ENCODE measurements at places on chromosomes 5 and 9.

GRCh38 chr5:22605473-22605872 is 247.7 kb downstream of the CDH12 start:
- no peak for DNase-seq

DNA sequence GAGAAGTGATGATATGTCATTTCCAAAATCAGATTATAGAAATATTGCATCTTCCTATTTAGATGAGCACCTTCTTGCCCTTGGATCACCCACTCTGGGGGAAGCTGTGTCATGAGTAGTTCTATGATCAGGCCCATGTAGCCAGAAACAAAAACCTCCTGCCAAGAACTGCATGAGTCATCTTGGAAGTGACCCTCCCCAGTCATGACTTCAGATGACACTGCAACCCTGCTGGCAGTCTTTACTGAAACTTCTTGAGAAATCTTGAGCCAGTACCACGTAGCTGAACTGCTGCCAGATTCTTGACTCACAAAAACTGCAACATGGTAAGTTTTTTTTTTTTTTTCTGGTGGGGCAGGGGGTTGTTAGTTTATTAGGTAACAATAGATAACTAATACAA is 439.6 kb upstream of the PTGER4 start:
- DNase-seq = no peak

DNA sequence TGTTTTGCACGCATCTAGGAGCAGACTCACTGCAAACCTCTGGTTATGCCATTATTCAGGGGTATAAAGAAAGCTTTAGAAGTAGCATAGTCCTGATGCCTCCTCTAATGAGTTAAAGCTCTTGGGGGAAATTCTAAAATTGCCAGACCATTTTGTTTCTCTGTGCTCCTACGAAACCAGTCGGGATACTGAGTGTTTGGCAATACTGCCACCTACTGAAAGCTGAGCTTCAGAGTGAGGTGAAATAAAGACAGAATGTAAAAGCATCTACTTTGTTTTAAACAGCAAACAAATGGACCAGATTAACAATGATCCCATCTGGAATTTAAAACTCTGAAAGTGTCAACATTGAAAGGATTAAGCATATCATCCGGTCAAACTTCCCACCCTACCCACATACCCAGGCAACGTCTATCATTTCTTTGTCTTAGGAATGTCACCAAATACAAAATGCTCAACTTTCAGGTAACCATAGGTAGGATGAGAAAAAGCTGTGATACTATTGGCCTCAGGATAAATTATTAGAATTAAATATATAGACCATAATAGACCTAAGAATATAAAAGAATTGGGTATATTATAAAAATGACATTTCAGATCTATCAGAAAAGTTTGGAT is 77.8 kb upstream of the SHISAL2B start:
- DNase-seq = no peak

- no peak for DNase-seq
Measured at GRCh38 chr9:33690143-33690933, 105.0 kb upstream of the PRSS3 start.

All from T1000 (cell line).